Left hindlimb (tissue), 1 donor: ENCODE measurements at places on chromosomes 3 and 15.

- no peak for DNase-seq
Observed at GRCh38 chr3:18892047-18892446, 256.3 kb upstream of the KCNH8 start.

- no peak for DNase-seq
Observed at GRCh38 chr15:57060799-57061198, 142.4 kb downstream of the TCF12 start.

DNA sequence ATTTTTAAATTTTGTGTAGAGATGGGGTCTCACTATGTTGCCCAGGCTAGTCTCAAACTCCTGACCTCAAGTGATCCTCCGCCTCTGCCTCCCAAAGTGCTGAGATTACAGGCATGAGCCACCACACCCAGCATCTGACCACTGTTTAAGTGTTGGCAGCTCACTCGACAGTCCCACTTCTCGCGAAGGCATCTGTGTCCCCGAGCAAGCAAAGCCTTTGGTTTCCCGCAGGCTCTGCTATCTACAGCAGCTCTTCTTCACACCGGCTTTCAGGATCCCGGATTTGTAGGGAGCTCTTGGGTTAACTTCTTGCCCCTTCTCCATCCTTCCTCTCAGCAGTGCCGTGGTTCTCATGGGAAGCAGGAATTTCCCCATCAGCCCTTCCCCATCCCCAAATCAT is 240.9 kb downstream of the VPS13C start:
- no peak for DNase-seq

DNA sequence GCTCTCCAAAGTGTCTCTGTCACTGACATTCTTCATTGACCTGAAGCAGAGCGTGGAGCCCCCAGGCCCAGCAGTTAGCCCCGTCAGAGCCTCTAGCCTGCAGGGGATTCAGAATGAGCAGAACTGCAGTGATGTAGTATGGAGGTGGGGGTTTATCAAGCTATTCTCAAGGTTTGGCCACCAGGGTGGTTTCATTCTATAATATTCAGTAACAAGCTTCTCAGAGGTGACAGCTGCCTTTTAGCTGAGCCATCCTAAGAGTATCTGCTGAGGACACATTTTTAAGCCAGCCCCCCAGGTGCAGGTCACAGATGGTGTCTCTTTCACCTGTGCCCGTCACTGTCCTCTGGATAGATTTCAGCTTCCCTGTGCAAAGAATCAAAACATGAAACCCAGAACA is 31.9 kb downstream of the CMTM7 start:
- no peak for DNase-seq

DNA sequence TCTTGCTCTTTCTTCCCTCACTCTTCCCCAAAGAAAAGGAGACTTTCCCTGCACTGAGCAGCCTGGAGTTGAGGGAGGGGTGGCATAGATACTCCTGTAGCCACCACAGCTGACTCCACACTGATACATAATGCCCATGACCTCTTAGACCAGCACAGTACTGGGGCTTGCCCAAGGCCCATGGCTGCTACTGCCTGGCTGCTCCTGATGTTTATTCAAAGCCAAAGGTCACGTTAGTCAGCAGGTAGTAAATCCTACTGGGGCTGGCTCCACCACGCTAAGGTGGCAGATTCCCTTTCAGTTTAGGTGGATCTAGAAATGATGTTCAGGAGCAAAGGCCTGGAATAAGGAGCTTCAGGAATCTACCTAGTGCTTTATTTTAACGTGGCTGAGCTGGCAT is 212.7 kb downstream of the C3orf38 start:
- DNase-seq, result no peak

DNA sequence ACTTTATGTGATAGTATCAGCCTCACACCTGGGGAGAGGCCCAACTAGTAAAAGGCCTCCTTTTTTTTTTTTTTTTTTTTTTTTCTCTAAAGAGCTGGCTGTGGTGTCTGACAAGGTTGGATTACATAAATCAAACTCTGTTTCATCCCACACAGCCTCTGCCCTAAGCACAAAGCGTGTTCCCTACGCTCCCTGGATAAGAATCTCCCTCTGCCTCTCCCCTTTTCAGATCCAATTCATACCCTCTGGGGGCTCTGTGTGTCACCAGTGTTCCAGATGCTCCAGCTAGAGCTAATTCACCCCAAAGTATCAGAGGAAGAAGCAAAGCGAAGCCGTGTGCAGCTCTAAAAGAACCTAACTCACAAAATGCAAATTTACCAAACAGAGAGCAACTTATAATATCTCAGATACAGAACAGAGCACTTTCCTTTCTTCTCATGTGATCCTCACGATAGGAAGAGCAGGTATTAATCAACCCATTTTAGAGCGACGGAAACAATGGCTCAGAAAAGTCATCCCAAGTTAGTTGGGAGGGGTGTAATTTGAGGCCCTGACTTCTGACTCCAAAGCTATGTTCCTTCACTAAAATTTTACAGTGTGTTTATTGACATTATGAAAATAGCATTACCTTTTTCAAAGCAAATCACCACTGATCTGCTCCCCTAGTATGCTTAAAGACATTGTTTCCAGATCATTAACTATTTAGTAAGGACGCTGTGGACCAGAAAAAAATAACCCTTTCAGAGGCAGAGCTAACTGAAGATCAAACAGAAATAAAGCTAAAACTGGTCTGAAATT is 12.4 kb downstream of the BMF start:
- no peak for DNase-seq

- DNase-seq, result no peak
Observed at GRCh38 chr3:170517242-170517945, 68.5 kb downstream of the SLC7A14 start.

DNA sequence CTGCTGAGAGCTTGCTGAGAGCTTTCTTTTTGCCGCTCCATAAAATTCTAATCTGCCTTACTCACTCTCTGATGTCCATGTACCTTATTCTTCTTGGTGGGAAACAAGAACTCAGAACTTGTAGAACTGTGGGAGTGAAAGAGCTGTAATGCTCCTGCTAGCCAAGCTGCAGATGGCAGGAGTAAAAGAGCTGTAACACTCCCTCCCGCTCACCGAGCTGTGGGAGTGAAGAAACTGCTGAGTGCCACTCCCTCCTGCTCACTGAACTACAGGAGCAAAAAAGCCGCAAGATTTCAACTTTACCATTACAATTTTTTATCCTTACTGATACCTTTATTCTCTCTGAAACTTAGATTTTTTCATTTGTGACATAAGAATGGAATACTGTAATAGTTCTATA is 199.1 kb downstream of the SI start:
- DNase-seq, result no peak

DNA sequence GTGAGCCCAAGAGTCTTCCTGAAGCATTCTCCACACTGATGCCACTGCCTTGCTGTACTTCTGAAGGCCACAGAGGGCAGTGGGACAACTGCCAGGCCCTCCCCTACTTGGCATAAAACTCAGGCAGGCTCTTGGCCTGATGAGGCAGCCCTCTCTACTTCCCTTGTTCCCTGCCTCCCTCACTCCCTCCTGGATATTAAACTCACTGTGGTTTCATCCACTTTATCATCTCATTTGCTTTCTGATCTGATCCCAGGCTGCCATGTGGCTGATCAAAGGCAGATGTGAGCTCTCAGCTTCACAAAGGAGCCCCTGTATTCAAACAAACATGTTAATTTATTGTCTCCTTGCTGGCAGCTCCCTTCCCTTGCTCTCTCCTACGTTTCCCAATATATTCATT is 533.5 kb downstream of the IGSF11 start:
- peak; percentile 54 for DNase-seq

DNA sequence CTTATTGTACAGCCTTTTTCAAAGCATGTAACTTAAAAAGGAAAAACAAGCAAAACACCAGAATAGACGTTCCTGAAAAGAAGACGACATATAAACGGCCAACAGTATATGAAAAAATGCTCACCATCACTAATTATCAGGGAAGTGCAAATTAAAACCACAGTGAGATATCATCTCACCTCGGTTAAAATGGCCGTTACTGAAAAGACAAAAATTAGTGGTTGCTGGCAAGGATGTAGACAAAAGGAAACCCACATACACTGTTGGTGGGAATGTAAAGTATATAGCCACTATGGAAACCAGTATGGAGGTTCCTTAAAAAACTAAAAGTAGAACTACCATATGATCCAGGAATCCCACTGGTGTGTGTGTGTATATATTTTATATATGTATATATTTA is 64.5 kb upstream of the MLF1 start:
- no peak for DNase-seq

GRCh38 chr3:50213373-50213772 is 8.3 kb downstream of the SLC38A3 start:
- no peak for DNase-seq

GRCh38 chr3:113100063-113100462 is 109.3 kb downstream of the GTPBP8 start:
- DNase-seq, result no peak

GRCh38 chr3:14360123-14360881 is 42.1 kb upstream of the SLC6A6 start:
- no peak for DNase-seq

- DNase-seq, result no peak
Observed at GRCh38 chr3:66484106-66484844, 16.5 kb downstream of the LRIG1 start.

DNA sequence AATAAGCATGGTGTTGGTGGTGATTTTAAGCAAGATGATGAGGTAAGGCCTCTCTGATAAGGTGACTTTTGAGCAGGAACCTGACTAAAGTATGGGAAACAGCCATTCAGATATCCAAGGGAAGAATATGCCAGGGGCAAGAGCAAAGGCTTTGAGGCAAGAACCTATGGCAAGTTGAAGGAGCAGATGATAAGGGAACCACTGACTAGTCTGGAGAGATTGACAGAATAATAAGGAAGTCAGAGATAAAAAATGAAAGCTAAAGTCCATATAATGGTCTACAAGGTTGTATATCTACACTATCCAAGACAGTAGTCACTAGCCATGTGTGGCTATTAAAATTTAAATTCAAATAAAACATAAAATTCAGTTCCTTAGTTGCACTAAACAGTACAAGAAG is 2.5 kb upstream of the C3orf38 start:
- DNase-seq, result no peak

GRCh38 chr3:179156775-179157174 is 8.6 kb downstream of the PIK3CA start:
- DNase-seq, result no peak

DNA sequence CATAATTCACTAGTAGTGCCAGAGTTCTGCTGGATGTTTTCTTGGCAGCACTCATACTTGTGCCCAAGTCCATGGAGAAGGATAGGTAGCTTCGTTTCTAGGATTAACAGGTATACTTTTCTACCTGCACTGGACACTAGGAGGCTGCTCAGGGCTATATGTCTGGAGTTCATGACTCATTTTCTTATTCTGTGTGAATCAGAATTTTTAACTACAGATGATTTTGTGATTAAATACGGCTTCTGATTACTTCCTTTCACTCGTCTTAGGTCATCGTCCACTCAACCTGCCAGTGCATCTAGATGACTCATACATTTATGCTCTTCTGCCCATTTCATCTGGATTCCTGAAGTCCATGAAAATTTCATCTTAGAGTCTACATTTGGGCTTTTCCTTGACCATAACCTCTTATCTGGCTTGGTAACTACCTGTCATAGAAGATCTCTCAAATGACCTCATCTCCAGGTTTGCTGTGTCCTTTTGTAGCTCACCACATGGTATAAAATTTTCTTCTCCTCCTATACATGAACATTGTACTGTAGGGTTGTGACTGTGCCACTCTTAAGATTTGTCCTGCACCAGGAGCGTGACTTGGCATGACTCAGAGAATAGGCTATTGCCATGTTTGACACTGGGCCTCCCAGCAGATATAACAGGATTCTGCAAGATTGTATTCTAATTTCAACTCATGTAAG is 66.7 kb upstream of the GCSAM start:
- DNase-seq, result no peak
